Right ventricle myocardium superior (tissue), 1 donor: ENCODE measurements at places on chromosomes 5 and 9.

DNA sequence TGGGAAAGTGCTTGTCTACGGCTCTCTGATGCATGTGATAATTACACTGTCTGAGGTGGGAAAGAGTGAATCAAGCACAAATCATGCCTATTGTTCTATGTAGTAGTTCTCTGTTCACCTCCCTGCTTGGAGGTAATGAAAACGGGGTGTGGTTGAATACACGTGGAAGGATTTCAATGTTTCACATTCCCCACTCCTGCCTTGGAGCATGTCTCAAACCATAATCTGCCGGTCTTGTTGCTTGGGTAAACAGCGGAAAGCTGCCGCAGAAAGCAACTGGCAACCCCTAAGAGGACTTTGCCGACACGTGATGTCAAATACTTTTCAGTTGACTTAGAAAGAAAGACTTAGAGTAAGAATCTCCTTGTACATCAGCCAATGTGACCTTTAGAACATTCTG is 63.5 kb upstream of the MOCS2 start:
- DNase-seq, result no peak

DNA sequence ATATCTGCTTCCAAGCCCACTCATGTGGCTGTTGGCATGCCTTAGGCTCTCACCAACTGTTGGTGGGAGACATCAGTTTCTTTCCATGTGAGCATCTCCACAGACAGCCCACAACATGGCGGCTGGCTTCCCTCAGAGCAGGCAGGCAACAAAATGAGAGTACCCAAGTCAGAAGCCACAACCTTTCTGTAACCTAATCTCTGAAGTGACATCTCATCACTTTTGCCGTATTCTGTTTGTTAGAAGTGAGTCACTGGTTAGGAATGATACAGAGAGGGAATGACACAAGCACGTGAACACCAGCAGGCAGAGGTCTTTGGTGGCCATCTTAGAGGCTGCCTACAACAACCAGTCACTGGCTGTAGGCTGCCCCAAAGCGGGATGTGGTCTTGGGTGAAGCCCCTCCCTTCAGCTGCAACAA is 88.6 kb upstream of the RASGRF2 start:
- DNase-seq, result no peak

DNA sequence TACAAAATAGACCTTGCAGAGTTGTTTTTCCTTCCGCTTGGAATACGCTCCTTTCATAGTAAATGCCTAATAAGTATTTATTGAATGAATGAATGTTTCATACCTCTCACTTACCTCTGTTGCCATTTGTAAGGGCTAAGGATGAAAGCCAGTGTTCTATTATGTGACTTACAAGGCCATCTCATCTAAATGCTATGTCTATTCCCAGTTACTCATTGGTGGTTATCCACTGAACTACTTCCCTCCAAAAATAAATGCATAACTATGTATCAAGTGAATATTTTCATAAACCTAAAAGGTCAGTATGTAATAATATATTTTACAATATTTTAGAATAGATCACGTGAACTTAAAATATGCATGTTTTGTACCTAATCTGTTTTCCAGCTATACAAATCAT is 670.5 kb upstream of the RGMB start:
- no peak for DNase-seq

GRCh38 chr5:178224403-178224802 is 8.2 kb downstream of the PHYKPL start:
- no peak for DNase-seq

DNA sequence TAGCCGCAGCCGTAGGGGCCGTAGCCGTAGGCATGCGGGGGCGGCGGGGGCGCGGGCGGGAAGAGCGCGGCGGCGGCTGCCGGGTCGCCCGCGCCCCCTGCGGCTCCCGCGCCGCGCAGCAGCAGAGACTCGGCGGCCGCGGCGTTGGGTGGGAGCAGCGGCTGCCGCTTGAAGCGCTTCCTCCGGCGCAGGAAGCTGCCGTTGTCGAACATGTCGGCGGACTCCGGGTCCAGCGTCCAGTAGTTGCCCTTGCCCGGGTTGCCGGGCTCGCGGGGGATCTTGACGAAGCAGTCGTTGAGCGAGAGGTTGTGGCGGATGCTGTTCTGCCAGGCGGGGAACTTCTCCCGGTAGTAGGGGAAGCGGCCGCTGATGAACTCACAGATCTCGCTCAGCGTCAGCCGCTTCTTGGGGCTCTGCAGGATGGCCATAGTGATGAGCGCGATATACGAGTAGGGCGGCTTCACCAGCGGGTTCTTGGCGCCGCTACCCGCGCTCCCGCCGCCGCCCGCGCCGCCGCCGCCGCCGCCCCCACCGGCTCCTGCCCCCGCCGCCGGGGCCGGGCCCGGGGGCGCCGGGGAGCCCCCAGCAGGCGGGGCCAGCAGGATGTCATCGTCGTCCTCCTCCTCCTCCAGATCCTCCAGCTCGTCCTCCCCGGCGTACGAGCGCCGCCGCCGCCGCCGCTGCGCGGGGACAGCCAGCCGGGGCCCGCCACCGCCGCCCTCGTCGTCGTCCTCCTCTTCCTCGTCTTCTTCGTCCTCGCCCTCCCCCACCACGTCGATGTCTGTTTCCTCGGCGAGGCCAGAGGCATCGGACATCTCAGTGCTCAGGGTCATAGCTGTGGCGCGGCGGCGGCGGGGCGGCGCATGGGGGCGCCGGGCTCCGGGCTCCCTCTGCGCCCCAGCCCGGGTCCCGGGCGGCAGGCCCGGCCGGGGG is 781 bp downstream of the FOXD1 start:
- DNase-seq, result peak; percentile 54

GRCh38 chr5:171157276-171157675 is 151.8 kb upstream of the TLX3 start:
- DNase-seq, result no peak

GRCh38 chr5:133841831-133842750 is 126.3 kb downstream of the C5orf15 start:
- no peak for DNase-seq

- DNase-seq, result no peak
These were observed 76.0 kb upstream of the DAP start for GRCh38 chr5:10836986-10837385.

- DNase-seq, result no peak
These were observed 22.1 kb upstream of the UBAP2 start for GRCh38 chr9:34070606-34071324.

- no peak for DNase-seq
These were observed 22.6 kb upstream of the SLC12A7 start for GRCh38 chr5:1134478-1134877.

- no peak for DNase-seq
These were observed 231.9 kb downstream of the ADAMTSL1 start for GRCh38 chr9:18705796-18706392.

DNA sequence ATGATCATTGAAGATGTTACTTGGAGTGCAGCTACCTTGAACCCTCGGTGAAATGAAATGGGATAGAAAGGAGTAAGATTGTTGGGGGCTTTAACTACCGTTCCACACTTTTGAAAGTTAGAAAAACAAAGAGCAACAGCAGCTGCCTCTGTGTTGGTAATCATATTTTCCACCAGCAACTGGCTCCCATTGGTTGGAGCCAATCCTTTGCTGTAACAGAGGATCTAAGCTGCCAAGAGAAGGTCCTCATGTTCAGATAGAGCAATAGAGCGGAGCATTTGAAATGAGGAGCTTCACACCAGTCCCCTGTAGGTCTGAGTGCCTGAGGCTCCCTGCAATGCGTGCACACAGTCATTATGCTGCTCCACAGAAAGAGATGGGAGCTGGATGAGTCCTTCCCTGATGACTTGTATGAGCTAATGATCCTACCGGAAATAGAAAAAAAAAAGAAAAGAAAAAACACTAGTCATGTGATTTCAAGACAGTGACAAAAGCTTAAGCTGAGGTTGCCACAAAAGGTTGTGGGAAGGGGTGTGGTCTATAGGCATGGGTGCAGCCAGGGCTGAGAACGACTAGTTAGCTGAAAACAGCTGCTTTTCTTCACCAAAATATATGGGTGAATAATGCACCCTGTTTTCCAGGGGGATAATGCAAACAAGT is 300.7 kb downstream of the MLLT3 start:
- DNase-seq, result no peak

- no peak for DNase-seq
These were observed 378.2 kb upstream of the GRAMD2B start for GRCh38 chr5:126044931-126045565.

GRCh38 chr9:23380821-23381220 is 445.2 kb downstream of the ELAVL2 start:
- no peak for DNase-seq

DNA sequence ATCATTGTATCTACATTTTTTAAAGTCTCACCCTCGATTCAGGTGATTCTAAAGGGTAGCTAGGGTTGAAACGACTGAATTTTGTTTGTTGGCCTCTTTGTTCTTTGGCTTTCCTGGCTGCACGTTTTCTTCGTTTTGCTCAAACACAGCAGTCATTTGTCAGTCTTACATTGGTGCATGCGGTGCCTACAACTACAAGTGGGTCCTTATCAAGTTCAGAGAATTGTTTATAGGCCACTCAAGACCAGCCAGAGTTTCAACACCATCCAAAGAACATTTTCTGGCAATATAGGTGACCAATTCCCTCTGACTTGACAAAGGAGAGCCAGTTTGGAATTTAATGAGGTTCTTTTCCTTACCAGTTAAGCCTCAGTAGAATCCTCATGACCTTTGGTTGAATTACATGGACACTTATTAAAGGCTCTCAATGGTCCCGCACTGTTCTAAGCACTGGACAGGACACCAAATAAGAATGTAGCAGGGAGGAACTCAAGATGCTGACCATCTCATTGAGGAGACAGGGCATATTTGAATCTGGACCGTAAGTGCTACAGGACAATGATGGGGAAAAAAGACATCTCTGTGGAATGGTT is 119.0 kb upstream of the DMRT1 start:
- DNase-seq, result no peak

- DNase-seq, result no peak
These were observed 1.8 kb downstream of the TIFAB start for GRCh38 chr5:135450336-135450735.

DNA sequence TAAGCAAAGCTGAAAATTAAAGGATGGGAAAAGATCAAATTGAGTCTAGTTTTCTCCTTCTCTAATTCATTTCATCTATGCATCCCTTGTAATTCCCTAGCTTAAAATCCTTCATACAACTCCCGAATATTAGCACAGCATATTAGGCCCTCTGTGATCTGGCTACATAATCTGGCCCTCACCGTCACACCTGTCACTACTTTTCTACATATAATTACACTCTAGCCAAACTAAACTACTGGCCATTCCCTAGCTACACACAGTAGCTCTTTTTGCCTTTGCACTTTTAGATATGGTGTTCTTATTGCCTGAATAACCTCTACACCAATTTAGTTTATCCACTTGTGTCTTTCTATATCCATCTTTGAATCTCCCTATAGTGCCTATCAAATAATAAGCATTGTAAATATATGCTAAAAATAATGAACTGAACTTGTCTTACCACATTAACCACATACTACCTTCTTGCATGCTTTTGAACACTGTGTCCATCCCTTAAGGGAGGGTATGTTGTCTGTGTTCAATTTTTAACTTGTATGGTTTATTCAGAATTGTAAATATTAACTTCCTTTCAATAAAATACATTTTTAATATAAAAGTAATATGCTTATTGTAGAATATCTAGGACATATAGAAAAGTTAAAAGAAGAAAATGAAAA is 15.9 kb downstream of the RANBP6 start:
- DNase-seq, result no peak

GRCh38 chr5:39249564-39250274 is 30.4 kb upstream of the FYB1 start:
- DNase-seq, result no peak

DNA sequence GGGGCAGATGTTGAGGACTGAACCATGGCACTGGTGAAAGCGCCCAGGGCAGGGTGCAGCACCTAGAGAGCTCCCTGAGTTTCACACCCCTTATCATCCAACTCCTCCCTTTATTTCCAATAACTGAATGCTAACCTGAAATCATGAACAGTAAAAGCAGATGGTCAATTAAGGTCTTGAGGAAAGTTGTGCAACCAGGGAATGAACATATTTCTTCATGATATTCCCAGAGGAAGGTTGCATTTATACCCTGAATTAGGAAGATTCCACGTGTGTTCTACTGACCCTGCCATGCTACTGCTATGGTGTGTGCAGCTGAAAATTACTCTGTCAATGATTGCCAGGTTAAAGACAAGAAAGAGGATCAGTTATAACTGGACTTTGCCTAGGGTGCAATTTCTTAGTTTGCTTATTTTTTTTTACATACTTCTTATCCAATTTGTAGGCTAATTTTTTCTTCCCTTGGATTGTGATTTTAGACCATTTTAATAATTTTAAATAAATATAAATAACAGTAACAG is 319.8 kb downstream of the SEMA5A start:
- no peak for DNase-seq

DNA sequence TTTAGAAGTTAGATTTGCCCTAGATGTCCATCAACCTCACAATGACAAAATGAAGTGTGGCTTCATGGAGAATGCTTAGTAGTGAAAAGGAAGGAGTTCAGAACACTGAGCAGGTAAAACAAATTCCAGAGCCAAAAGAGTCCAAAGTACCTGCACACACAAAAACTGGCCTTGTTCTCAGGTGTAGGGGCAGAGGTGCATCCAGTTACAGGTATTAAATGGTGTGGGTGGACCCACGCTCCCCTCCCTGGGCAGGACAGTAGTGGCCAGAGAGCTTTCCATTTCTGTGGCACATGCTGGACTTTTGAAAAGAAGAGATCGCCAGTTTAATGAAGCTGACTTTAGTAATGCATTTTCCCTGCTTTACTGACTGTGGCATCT is 47.2 kb downstream of the SECISBP2 start:
- no peak for DNase-seq

DNA sequence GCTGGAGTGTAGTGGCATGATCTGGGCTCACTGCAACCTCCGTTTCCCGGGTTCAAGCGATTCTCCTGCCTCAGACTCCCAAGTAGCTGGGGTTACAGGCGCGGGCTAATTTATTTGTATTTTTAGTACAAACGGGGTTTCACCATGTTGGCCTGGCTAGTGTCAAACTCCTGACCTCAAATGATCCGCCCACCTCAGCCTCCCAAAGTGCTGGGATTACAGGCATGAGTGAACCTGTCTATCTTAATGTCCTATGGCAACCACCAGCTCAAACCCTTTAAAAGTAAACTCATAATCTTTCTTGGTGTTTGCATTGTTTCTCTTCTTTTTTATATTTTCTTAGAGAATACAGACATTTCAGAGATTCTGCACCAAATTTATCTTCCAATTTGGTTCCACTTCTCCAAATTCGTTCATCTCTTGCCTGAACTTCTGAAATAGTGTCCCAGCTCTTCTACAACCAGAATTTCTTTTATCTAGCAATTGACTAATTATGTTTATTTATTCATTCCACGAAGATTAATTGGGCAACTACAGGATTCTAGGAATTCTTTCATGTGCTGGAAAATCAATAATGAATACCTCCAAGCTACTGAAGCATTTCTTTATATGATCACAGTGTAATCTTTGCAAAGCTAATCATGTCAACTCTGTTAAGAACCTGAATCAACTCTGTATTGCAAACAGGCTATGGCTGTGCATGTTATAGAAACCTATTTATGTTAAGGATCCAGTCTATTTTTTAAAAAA is 60.0 kb upstream of the TYRP1 start:
- no peak for DNase-seq

GRCh38 chr5:102910240-102911226 is 155.4 kb downstream of the PAM start:
- DNase-seq, result no peak
